ENCODE measurements at places on chromosomes 4 and X. TPM values are rescaled to one million over a fixed set of nuclear protein-coding genes. Genes with fewer than 3 reads are reported as not detected.

DDX53 gene
- total RNA-seq, result not detected

CSAG2 gene
- total RNA-seq, result not detected

CXCL3 gene
- total RNA-seq, result not detected

TKTL1 gene
- 0.10 TPM for total RNA-seq

SPOCK3 gene
- total RNA-seq, result not detected

GRCh38 chrX:130173190-130173895 lies 1.6 kb downstream of the RAB33A start:
- peak; percentile 30 for DNase-seq
- no peak overlapping the region for H3K4me3 ChIP-seq
- no peaks in the 10 kb centered on the region for H3K36me3 ChIP-seq
- no peaks in the 10 kb centered on the region for H3K27me3 ChIP-seq
- H3K4me1 ChIP-seq, result no peaks in the 10 kb centered on the region
- H3K27ac ChIP-seq, result peak overlapping the region; percentile 61

DNA sequence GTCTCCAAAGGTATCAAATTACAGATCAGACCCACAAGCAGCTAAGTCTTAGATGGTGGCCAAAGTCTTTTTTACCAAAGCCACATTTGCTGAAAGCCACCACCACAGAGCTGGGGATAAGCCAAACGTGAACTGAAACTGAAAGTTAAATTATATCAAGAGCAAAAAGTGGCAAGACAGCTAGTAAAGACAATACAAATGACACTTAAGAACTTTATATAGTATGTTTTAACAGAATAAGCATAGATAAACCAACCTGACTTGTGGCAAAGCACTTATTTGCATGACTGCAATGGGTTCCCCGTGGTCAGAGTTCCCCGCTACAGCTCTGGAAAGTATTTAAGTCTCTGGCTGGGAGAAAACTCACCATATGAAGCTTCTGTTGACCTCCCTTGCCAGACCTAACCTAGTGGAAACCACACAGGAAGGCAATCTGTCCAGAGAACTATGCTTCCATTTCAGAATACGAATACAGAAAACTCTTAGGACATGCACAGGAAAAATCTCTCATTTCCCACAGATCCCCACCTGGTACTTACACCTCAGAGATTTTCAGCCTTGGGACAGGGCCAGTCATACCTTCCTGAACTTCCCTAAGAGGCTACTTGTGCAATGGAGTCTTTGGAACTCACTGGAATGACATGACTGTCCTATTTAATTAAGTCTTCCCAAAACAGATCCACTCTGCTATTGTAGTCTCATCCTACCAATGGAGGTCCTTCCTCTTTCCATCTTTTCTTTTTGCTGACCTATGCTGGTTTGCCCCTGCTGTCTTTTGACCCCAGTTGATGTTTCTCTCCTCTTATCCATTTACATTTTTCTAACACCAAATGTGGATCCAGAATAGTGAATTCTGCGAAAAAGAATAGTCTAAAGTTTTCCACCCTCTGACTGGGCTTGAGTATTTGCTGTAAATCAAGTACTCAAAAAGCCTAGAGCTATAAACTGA lies 225.1 kb downstream of the NR3C2 start:
- H3K4me3 ChIP-seq, result peak overlapping the region; percentile 27
- DNase-seq, result no peak
- H3K27me3 ChIP-seq, result no peaks in the 10 kb centered on the region
- H3K36me3 ChIP-seq, result no peaks in the 10 kb centered on the region

DNA sequence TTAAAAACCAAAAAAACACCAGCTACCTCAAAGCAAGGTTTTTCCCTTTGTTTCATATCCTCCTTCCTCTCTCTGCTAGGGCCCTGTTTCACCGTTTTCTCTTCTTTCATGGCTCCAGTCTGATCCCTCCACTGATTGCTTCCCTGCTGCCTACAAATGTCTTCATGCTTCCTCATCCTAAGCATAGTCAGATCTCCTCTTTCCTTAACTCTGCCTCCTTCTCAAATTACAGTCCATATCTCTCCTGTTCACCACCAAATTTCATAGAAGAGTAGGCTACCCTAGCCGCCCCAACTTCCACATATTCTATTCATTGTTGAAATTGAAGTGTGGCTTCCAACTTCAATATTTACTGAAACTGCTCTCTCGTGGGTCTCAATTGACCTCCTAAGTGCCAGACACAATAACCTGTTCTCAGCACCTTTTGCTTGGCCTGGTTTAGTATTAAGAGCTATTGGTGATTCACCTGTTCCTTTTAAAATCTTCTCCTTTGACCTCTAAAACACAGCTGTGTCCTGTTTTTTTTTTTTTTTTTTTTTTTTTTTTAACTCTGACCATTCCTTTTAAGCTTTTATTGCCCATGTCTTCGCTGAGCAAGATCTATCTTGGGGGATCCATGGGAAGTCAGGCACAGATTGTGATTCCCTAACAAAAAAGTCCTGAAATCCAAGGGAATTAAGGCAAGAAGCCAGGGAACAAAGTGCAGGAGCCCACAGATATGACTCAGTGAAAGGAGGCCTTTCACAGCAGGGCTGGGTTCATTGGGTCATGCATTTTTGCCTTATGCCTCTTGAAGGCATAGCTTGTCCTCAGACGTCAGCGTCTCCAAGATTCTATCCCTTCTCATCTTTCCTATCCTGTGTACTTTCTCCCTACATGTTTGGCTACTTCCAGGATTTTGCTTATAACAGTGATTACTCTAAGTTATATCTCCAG lies 85.4 kb downstream of the RPS3A start:
- H3K4me1 ChIP-seq, result no peaks in the 10 kb centered on the region
- no peaks in the 10 kb centered on the region for H3K36me3 ChIP-seq
- no peak for DNase-seq
- H3K27ac ChIP-seq, result no peak overlapping the region

GRCh38 chr4:95181243-95181995 lies 367.4 kb downstream of the UNC5C start:
- no peak overlapping the region for H3K4me3 ChIP-seq
- H3K27ac ChIP-seq, result no peak overlapping the region
- H3K4me1 ChIP-seq, result no peaks in the 10 kb centered on the region
- no peaks in the 10 kb centered on the region for H3K36me3 ChIP-seq
- DNase-seq, result no peak

- no peaks in the 10 kb centered on the region for H3K27me3 ChIP-seq
- H3K4me1 ChIP-seq, result no peaks in the 10 kb centered on the region
- no peak for DNase-seq
- H3K36me3 ChIP-seq, result no peaks in the 10 kb centered on the region
- no peak overlapping the region for H3K4me3 ChIP-seq
Measured at GRCh38 chr4:176413171-176413570, 93.4 kb downstream of the SPCS3 start.

DNA sequence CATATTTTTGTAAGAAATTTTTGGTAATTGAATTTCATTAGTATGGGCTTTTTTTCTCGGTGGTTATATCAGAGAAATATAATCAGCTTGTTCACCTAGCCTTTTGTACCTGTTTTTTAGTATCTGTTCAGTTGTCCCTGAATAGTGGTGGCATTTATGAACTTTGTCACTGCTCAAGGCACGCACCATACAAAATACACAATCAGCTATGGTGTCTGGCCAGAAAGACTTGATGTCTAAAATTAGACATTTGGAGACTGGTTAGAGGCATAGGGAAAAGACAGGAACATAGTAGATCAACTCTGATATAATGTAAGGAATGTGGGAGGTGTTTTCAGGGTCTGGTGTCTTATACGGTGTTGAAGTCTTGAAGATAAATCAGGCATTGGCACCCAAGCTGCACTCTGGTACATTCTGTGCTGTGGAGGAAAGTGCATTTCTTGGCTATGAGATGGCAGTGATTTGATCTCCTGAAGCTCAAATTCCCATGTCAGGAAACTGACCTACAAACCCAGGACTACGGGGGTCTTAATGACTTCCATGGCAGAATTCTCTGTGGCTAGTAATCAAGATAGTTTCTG lies 3.6 kb downstream of the ART3 start:
- peak overlapping the region; percentile 80 for H3K27ac ChIP-seq
- H3K4me3 ChIP-seq, result peak overlapping the region; percentile 61
- peak; percentile 57 for DNase-seq
- peaks cover 44% of the 10 kb centered on the region for H3K4me1 ChIP-seq
- no peaks in the 10 kb centered on the region for H3K36me3 ChIP-seq
- H3K27me3 ChIP-seq, result no peaks in the 10 kb centered on the region

DNA sequence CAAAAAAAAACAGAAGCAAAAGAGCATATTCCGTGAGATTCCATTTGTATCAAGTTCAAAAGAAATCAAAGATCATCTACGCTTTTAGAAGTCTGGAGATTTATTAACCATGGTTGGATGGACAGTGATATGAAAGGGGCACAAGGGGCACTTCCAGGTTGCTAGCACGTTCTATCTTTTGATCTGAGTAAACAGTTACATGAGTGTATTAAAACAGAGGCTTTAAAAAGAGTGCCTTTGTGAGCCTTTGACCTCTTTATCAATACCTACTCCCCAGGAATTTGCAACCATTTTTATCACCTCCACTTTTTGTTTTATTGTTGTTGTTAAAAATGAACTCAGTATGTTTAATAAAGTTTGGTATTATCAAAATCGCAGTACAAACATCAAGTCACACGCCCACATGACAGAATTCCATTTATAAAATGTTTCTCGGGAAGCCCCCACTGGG lies 72.4 kb upstream of the UCP1 start:
- H3K27ac ChIP-seq, result no peak overlapping the region
- no peaks in the 10 kb centered on the region for H3K27me3 ChIP-seq
- no peaks in the 10 kb centered on the region for H3K4me1 ChIP-seq
- H3K36me3 ChIP-seq, result no peaks in the 10 kb centered on the region
- H3K4me3 ChIP-seq, result no peak overlapping the region
- DNase-seq, result no peak

GRCh38 chrX:13430136-13430827 lies 110.4 kb upstream of the ATXN3L start:
- H3K27me3 ChIP-seq, result no peaks in the 10 kb centered on the region
- peaks cover 6% of the 10 kb centered on the region for H3K4me1 ChIP-seq
- no peaks in the 10 kb centered on the region for H3K36me3 ChIP-seq
- no peak overlapping the region for H3K27ac ChIP-seq
- H3K4me3 ChIP-seq, result no peak overlapping the region

DNA sequence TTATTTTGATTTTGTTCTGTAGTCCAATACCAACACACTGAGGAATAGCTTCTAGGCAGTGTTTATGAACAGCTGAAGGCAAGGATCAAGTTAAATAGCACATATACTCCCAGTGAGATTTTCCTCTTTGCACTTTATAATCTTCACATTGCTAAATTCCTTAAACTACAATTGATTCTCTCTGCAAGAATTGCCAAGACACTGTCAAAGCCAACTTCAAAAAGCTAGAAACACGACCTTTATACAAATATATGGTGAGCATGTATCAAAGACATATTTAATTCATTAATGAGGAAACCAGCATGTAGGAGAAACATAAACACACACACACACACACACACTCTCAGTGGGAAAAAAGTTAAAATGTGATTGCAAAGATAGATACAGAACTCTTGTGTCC lies 86.4 kb upstream of the FAM9C start:
- no peak overlapping the region for H3K27ac ChIP-seq
- H3K27me3 ChIP-seq, result no peaks in the 10 kb centered on the region
- H3K4me3 ChIP-seq, result no peak overlapping the region
- no peak for DNase-seq
- H3K36me3 ChIP-seq, result no peaks in the 10 kb centered on the region
- H3K4me1 ChIP-seq, result no peaks in the 10 kb centered on the region

- no peaks in the 10 kb centered on the region for H3K4me1 ChIP-seq
- no peaks in the 10 kb centered on the region for H3K36me3 ChIP-seq
- no peak for DNase-seq
- H3K4me3 ChIP-seq, result no peak overlapping the region
- H3K27me3 ChIP-seq, result no peaks in the 10 kb centered on the region
- H3K27ac ChIP-seq, result no peak overlapping the region
Measured at GRCh38 chr4:24112466-24112865, 222.6 kb upstream of the PPARGC1A start.

DNA sequence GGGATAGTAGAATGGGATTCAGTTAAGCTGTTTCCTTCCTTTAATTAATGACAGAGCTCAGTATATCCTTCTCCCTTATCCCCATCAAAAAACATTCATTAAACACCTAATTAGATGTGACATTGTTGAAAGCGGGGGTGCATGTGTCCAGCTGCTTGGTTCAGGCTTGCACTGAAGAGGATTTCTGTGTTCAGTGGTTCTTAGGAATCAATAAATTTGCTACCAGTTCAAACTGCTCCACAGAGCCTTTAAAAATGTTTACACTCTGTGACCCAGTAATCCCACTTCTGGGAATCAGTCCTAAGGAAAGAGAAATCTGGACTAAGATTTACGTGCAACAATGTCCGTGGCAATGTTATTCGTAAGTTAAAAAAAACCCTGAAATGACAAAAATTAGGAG lies 7.2 kb upstream of the TMEM255A start:
- H3K4me3 ChIP-seq, result no peak overlapping the region
- H3K27me3 ChIP-seq, result no peaks in the 10 kb centered on the region
- DNase-seq, result no peak
- H3K27ac ChIP-seq, result no peak overlapping the region

DNA sequence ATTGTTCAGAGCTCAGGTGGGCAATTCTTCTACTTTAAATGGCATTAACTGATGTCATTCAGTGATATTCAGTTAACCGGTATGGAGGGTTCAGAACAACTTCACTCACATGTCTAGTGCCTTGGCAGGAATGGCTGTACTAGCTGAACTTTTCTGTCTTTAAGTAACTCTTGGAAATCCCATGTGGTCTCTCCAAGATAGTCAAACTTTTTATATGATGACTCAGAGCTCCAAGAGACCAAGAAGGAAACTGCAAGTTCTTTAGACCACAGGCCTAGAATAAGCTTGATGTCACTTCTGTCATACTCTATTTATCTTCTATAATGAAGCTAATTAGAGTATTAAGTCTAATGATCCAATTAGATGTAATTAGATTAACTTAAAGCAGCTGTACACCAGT lies 24.9 kb downstream of the LHFPL1 start:
- H3K27me3 ChIP-seq, result no peaks in the 10 kb centered on the region
- no peak for DNase-seq
- no peak overlapping the region for H3K27ac ChIP-seq
- no peak overlapping the region for H3K4me3 ChIP-seq
- H3K36me3 ChIP-seq, result no peaks in the 10 kb centered on the region
- no peaks in the 10 kb centered on the region for H3K4me1 ChIP-seq

GRCh38 chr4:77538574-77539157 lies 67.0 kb upstream of the CXCL13 start:
- no peak for DNase-seq
- no peak overlapping the region for H3K27ac ChIP-seq
- no peaks in the 10 kb centered on the region for H3K4me1 ChIP-seq
- H3K4me3 ChIP-seq, result no peak overlapping the region
- H3K36me3 ChIP-seq, result no peaks in the 10 kb centered on the region

DNA sequence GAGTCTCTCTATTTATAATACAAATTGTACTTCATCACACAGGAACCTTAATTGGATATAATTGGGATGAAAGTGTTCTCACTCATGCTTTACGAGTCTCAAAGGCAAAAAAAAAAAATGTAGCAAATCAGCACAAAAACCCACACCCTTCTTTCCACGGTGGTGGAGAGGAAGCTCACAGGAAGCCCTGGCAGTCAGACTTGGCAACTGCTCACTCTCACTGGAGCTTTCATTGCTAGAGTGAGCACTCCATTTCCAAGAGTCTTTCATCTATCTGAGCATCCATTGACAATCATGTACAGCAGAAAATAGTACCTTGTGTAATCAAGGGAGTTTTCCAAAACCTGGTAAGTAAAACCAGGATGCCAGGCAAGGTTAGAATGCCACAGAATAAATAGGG lies 2159.4 kb upstream of the AGA start:
- no peak for DNase-seq
- H3K4me3 ChIP-seq, result no peak overlapping the region
- no peaks in the 10 kb centered on the region for H3K4me1 ChIP-seq

Measured in gastrocnemius medialis (tissue), 4 donors.